ENCODE measurements at places on chromosomes 11 and 22. TPM values are rescaled to one million over a fixed set of nuclear protein-coding genes. Genes with fewer than 3 reads are reported as not detected.

Gene KRTAP5-2
- total RNA-seq, result not detected

Gene GRAP2
- not detected for total RNA-seq

Gene RPS6KA4
- 35.7 TPM for total RNA-seq

Gene CD3E
- not detected for total RNA-seq

Gene SCGB1D2
- total RNA-seq, result not detected

Gene C1QTNF4
- total RNA-seq, result 7.1 TPM

Gene ACRV1
- total RNA-seq, result not detected

GRCh38 chr11:99069856-99070444 lies 49.2 kb downstream of the CNTN5 start:
- DNase-seq, result no peak

GRCh38 chr11:88489030-88489429 lies 151.5 kb upstream of the CTSC start:
- no peak for DNase-seq

DNA sequence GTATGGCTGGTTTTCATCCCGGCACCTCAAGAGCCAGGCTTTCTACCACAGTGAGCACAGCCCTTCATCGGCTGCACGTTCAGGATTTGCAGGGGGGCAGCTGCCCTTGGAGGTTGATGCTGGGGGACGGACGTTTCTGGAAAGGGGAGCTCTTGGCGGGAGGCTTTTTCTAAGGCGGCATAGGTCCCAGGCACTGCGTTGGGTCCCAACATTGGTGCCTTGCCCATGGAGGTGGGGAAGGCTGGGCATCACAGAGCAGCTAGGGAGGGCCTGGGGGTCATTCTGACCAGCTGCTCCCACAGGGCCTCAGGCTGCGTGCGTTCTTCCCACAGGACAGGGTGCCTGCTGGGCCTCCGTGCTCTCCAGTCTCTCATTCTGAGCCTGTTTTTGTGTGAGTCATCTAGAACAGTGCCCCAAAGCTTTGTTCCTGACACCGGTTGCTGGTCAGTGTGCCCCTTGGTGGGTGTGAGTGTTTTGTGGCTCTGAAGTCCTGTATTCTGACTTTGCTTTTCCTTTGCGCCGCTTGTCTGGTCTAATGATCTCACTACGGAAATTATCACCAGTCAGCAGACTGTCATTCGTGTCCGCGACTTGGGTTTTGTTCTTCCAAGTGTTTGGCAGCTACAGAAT lies 275.9 kb downstream of the TBC1D22A start:
- no peak for DNase-seq

- no peak for DNase-seq
Observed at GRCh38 chr11:79807506-79807905, 366.7 kb upstream of the TENM4 start.

GRCh38 chr11:3217818-3218482 lies 663 bp downstream of the MRGPRG start:
- DNase-seq, result no peak

DNA sequence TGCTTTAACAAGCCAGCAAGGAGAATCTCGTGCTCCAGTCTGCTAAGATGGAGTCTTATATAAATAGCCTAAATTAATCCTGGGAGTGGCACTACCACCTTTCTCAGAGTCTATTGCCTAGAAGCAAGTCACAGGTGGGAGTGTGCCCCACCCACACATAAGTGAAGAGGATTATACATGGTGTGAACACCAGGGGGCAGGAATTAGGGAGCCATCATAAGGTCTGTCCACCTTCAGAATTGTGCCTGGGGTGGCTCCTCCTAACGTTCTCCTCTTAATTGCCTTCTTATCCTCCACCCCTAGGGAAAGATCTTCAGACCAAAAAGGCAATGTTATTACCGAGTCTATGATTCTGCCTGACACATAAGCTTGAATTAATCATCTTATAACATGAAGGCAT lies 276.8 kb upstream of the SESN3 start:
- DNase-seq, result no peak

- DNase-seq, result no peak
Observed at GRCh38 chr11:62071408-62071807, 52.4 kb upstream of the INCENP start.

DNA sequence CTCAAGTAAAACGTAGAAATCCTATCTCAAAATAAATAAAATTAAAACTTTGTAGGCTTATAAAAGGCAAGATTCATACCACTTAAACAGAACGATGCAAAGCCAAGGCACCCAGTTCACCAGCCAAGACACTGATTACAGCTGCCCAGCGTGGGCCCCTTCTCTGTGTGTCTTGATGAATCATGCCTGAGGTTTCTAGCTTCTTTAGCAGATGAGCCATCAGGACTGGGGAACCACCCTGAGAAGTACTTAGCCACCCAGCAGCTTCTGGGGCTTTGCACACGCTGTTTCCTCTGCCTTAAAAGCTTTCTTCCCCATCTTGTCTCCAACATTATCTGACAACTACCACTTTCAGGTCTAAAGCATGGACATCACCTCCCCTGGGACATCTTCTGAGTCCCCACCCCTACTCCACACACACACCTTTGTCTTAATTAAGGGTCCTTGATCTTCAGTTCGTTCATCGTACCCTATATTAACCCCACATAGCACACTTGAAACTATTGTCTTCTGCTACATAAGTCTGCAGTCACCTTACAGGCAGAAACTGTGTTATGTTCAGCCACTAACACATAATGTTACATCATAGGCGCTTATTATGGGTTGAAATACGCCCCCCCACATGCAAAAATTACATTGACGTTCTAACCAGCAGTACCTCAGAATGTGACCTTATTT lies 8.7 kb upstream of the LAYN start:
- DNase-seq, result peak; percentile 72

- DNase-seq, result no peak
Observed at GRCh38 chr11:15236559-15236958, 121.8 kb downstream of the INSC start.

DNA sequence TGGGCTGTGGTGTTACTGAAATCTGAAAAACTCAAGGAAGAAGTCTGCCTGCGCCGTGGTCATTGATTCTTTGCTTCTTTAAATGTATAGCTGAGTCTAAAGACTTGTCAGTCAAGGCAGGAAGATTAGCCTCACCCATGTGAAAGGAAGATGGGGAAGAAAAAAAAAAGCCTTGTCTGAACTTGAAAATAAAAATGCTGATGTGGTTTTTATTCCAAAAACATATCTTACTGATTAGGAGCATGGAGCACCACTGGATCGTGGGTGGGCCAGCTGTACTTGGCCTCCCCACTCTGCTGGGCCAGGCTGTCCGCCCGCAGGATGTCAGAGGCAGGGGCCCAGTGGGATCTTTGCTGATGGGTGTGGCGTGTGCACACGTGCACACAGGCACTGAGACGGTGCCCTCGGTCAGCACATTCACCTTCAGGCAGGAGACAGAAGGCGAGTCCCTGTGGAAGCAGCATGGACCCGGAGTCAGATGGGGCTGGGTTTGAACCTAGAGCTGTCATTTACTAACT lies 111.9 kb downstream of the WNT7B start:
- no peak for DNase-seq

GRCh38 chr11:93285430-93285829 lies 45.1 kb upstream of the DEUP1 start:
- no peak for DNase-seq

DNA sequence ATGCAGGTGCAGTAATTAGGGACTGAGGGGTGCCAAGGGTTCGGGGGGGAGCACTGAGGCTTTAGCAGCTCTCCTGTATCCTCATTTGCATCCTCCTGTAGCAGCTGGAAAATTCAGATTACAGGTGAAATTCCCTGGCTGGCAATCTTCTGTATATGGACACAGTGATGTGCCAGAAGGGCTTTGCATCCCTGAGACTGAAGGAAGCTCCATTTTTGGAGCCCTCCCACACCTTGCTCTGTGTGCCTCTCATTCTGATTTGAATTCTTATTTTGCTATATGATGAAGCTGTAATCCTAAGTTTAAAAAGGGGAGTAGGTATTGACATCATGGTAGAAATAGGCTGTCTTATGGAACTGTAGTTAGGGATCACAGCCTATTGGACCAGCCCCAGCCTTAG lies 46.6 kb downstream of the SCN3B start:
- DNase-seq, result no peak

Data from kidney epithelial cell (primary cell).